ENCODE measurements at places on chromosomes 12 and 14.

GRCh38 chr12:76830436-76830835 is 48.4 kb downstream of the CSRP2 start:
- DNase-seq = no peak

GRCh38 chr12:115949675-115950074 is 327.8 kb downstream of the MED13L start:
- no peak for DNase-seq

DNA sequence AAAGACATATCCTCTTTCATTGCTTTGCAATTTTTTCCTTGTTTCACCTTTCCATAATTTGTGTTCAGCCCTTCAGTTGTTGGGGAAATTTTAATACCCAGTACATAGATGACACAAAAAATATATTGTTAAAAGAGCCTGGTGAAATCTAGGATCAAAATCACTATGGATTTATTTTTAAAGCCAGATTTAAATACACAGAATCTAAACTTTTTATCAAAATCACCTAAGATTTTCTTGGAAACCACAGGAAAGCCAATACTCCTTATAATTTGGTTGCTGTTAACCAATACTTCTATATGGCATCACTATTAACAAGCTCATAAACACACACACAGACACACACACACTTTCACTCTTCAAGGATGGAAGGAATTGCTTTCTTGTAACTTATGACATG is at the start of gene TAS2R20:
TSS of gene TAS2R20 (minus strand) at position 101 of the 400 bp plus-strand sequence. CDS start 429 bp downstream, outside the sequence.
- no peak for DNase-seq

GRCh38 chr12:3683670-3684069 is 69.2 kb downstream of the CRACR2A start:
- DNase-seq = no peak

DNA sequence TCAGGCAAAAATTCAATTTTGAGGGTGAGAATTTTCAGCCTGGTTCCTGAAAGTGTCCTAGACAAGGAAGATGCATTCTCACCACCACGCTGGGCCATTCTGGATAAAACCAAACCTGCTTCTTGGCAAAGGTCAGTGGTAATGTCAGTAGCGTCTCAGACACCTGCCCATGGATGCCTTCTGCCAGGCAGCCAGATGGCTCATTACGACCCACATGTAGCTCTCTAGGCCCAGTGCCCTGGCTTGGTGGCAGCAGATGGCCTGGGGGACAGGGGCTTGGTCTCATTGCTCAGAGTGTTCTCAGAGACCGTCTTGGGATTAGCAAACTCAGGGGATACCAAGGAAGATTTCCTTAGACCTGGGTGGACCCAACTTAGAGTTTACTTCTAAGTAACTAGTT is 105.1 kb downstream of the ARF6 start:
- DNase-seq = no peak

Data from ecto neural progenitor cell (in vitro differentiated cells).